ENCODE measurements at places on chromosomes 7 and 10.

- no peak for DNase-seq
Measured at GRCh38 chr10:128130051-128130450, 3.8 kb upstream of the MKI67 start.

GRCh38 chr10:670990-671389 lies 18.5 kb downstream of the DIP2C start:
- DNase-seq, result no peak

DNA sequence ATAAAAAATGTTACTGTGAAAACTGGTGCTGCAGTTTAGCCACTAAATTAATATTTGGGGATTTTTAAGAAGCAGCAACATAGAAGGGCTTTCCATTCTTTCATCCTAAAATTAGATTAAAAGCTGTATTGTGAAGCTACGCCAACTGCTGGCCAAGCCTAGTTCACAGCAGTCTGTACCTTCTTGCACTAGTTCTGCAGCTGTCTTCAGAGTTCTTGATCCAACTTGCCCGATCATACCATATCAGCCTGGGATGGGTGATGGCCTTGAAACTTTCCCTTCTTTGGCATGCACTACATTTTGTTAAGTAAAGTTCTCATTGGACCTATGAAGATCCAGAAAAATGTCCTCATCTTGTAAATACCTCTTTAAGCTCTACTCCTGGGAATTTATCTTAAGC lies 20.3 kb upstream of the PANK1 start:
- DNase-seq, result no peak

GRCh38 chr10:43794181-43794815 lies 145.6 kb upstream of the ZNF32 start:
- no peak for DNase-seq

- DNase-seq, result no peak
Measured at GRCh38 chr10:93313798-93314197, 168.3 kb downstream of the MYOF start.

DNA sequence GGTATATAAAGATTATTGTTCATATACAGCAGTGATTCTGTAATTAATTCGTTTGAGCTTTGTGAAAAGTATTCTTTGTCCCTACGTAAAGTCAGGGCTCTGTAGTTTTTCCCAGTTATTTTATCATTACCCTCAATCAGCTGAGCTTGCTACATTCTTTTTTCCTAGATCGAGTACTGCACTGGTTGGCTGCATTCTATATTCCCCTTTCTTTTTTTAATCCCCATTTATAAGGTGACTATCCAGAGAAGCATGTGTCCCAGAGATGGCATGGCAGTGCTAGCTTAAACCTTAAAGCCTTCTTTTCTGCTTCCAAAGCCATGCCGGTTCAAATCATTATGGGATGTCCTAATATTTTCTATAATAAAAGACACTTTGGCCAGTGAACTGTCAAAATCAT lies 230.1 kb upstream of the CELF2 start:
- no peak for DNase-seq

Data from stimulated activated CD4-positive, alpha-beta T cell treated with anti-CD3 and anti-CD28 coated beads, TNF-alpha, amount 100 ng/mL, for 24 hours (primary cell).